ENCODE measurements at places on chromosomes 16 and 17. TPM values are rescaled to one million over a fixed set of nuclear protein-coding genes. Genes with fewer than 3 reads are reported as not detected.
A peak's percentile ranks its signal among the peaks of the same experiment; 100 is the strongest.

The LUC7L gene
- total RNA-seq, result 69.5 TPM

The CNTNAP4 gene
- not detected for total RNA-seq

The PITPNM3 gene
- 1.8 TPM for total RNA-seq

The OTOA gene
- 0.21 TPM for total RNA-seq

The RHBDL1 gene
- 1.3 TPM for total RNA-seq

The GDPD1 gene
- total RNA-seq, result 3.8 TPM

The ARL5C gene
- total RNA-seq, result not detected

The AOC2 gene
- 2.6 TPM for total RNA-seq

The TRIM37 gene
- 23.8 TPM for total RNA-seq

The SMG6 gene
- 67.3 TPM for total RNA-seq

- DNase-seq, result no peak
- H3K27ac ChIP-seq, result no peak overlapping the region
- no peaks in the 10 kb centered on the region for H3K27me3 ChIP-seq
- H3K36me3 ChIP-seq, result no peaks in the 10 kb centered on the region
- H3K4me3 ChIP-seq, result no peak overlapping the region
- no peaks in the 10 kb centered on the region for H3K4me1 ChIP-seq
These were observed 193.4 kb downstream of the LGALS9B start for GRCh38 chr17:20273741-20274500.

DNA sequence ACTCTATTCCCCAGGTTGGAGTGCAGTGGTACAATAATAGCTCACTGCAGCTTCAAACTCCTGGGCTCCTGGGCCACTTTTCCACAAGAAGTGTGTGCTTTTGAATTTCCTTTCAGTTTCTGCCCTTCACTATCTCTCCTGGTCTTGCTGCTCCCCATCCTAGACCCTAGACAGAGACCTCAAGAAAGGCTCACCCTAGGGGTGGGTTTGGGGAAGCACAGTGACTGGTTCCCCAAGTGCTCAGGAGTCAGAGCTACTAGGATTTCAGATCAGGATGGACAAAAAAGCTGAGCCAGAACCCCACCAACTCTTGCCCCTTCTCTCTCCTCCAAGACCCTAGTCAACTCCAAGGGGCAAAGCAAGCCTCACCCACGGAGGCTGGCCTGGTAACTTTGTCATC is 1.6 kb upstream of the SEBOX start:
- H3K4me3 ChIP-seq, result no peak overlapping the region
- H3K27ac ChIP-seq, result no peak overlapping the region
- DNase-seq, result no peak
- no peaks in the 10 kb centered on the region for H3K4me1 ChIP-seq
- no peaks in the 10 kb centered on the region for H3K27me3 ChIP-seq

GRCh38 chr16:48112600-48112999 is 43.2 kb downstream of the ABCC12 start:
- no peaks in the 10 kb centered on the region for H3K36me3 ChIP-seq
- no peak overlapping the region for H3K4me3 ChIP-seq
- DNase-seq, result no peak
- no peak overlapping the region for H3K27ac ChIP-seq
- H3K4me1 ChIP-seq, result no peaks in the 10 kb centered on the region

- H3K4me3 ChIP-seq, result no peak overlapping the region
- DNase-seq, result no peak
- peaks cover 2% of the 10 kb centered on the region for H3K27me3 ChIP-seq
- peak overlapping the region; percentile 9 for H3K27ac ChIP-seq
These were observed 1.8 kb upstream of the HAPSTR1 start for GRCh38 chr16:9089660-9090059.

DNA sequence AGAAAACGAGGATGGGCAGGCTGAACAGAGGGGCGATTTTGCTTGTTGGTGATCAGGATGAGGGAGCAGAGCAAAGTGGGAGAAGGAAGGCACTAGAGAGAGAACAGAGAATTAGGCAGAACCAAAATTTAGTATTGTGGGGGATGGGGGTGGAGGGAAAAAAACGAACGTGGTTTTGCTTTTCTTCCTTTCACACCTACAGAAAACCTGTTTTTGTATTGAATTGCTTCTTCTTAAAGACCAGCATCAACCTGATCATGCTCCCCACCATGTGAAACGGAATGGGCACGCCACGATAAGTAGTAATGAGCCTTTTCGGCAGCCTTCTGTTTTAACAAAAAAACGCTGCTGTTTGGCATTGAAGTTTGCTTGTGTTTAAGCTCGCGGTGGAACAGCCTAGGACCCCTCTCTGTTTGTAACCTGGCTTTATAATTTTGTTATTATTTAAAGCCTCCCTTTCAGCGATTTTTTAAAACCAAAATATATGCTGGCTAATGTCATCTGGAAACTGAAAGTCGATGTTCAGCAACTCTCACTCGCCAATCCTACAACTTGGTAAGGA is 36.8 kb downstream of the ERCC4 start:
- H3K4me3 ChIP-seq, result peak overlapping the region; percentile 40
- no peaks in the 10 kb centered on the region for H3K36me3 ChIP-seq
- no peak for DNase-seq
- H3K27me3 ChIP-seq, result no peaks in the 10 kb centered on the region

DNA sequence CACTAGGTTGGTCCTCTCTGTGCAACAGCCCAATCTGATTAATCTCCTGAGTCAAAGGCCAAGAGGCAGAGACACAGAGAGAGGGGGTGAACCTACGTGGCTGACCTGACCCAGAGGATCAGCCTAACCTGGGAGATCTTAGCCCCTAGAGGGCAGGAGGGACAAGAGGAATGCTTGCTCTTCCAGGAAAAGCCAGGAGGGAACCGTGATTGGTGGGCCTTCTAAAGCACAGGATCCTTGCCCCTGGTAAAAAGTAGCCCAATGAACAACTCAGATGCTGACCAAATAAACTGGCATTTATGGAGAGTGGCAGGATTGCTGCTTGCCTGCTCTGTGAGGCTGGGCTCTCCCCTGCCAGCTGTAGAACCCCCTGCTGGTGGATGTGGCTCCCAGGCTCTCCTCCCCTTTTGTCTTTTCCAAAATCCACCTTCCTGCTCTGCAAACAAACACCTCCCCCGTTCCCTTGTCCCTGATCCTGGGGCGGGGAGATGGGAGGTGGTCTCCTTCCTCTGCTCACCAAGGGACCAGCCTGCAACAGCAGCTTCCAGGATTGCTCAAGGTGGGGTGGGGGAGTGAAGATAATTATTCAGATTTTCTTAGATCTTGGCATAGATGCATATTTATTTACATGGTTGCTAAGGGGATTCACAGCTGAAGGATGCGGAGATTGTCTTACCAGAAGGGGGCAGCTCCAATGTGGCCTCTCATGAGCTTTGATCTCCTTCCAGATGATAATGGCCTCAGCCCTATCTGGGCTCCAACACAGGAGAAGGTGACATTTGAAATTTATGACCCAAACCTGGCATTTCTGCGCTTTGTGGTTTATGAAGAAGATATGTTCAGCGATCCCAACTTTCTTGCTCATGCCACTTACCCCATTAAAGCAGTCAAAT is 71.9 kb downstream of the SDR42E1 start:
- no peak overlapping the region for H3K27ac ChIP-seq
- no peaks in the 10 kb centered on the region for H3K4me1 ChIP-seq
- no peaks in the 10 kb centered on the region for H3K36me3 ChIP-seq
- no peak overlapping the region for H3K4me3 ChIP-seq
- DNase-seq, result no peak

DNA sequence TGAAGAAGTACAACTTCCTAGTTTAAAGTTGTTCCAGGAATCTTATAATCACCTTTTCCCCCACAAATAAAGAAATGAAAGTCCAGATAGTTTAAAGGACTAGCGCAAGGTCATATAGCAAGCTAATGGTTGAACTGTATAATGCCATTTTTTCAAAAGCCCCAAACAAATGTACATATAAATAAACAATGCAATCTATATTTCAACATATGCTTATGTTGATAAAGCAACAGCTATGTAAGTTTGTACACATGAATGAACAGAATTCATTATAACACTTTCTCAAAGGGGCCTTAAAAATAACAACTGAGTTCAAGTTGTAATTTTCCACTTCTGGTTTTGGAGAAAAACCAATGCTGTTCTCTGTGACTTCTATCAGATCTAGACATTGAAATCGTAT is 1628.6 kb downstream of the CDH8 start:
- H3K36me3 ChIP-seq, result no peaks in the 10 kb centered on the region
- no peaks in the 10 kb centered on the region for H3K27me3 ChIP-seq
- no peak for DNase-seq
- no peak overlapping the region for H3K4me3 ChIP-seq

DNA sequence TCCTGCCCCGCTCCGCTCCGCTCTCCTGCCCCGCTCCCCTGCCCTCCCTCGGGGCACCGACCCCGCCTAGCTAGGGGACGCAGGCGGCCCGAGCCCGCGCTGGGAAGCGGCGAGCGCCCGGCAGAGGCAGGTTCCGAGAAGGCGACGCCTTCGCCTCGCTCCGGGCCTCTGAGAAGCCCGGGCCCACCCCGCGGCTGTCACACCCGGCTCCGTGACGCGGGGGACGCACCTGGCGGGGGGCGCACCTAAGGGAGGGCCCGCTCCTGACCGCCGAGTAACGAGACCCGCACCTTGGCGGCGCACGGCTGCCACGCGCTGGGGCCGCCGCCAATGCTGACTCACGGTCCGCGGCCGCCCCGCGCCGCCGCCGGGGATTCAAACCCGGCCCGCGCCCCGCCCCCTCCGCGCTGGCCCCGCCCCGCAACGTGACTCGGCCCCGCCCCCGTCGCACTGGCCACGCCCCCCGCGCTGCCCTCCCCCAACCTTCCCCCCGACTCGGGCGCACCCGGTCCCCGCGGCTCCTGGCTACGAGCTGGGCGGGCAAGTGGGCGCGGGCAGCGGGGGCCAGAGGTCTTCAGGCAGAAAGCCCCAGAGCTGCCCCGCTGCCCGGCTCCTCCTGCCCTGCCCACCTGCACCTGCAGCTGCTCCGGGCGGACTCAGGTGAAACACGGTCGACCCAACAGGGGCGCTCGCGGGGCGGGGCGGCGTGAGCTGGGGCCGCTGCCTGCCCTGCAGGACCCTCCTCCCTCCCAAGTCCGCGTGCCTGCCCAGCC is 27.8 kb downstream of the GNPTG start:
- H3K4me3 ChIP-seq, result no peak overlapping the region
- no peaks in the 10 kb centered on the region for H3K27me3 ChIP-seq
- DNase-seq, result peak; percentile 90
- no peaks in the 10 kb centered on the region for H3K4me1 ChIP-seq
- no peaks in the 10 kb centered on the region for H3K36me3 ChIP-seq

GRCh38 chr17:22703204-22703603 is 1010.9 kb downstream of the KCNJ18 start:
- no peaks in the 10 kb centered on the region for H3K27me3 ChIP-seq
- H3K36me3 ChIP-seq, result no peaks in the 10 kb centered on the region
- H3K4me1 ChIP-seq, result no peaks in the 10 kb centered on the region
- H3K4me3 ChIP-seq, result no peak overlapping the region
- no peak overlapping the region for H3K27ac ChIP-seq

DNA sequence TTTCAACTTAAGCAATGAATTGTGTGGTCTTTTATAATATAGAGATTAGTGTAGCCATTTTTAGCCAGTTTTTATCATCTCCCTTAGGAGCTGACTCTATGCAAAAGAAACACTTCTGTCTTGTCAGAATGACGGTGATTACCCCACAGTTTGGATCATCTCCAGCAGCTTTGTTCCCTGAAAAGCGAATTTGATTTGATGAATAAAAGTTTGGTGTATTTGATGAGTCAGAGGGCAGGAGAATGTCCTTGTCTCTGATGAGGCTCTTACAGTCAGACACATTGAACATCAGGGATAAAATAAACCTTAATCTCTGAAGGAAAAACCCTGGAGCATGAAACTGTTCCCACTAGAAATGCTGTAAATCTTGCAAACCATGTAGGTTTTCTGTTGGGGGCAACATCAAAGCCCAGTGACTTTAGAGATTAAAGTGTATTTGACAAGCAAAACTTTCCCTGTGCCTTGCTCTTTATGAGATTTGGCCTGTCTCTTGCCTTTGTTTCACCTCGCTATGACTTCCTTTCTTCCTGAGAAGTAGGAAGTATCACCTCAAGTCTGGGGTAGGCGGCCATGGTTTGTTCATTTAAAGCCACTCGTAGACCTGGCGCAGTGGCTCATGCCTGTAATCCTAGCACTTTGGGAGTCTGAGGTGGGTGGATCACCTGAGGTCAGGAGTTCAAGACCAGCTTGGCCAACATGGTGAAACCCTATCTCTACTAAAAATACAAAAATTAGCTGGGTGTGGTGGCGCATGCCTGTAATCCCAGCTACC is 209.3 kb downstream of the FTO start:
- H3K27ac ChIP-seq, result no peak overlapping the region
- no peak overlapping the region for H3K4me3 ChIP-seq
- H3K27me3 ChIP-seq, result no peaks in the 10 kb centered on the region
- no peak for DNase-seq
- H3K36me3 ChIP-seq, result peaks cover 1% of the 10 kb centered on the region

- H3K27ac ChIP-seq, result peak overlapping the region; percentile 0
- DNase-seq, result no peak
- peak overlapping the region; percentile 97 for H3K4me3 ChIP-seq
- no peaks in the 10 kb centered on the region for H3K4me1 ChIP-seq
- H3K36me3 ChIP-seq, result peaks cover 19% of the 10 kb centered on the region
- H3K27me3 ChIP-seq, result no peaks in the 10 kb centered on the region
These were observed 3.9 kb downstream of the ACTG1 start for GRCh38 chr17:81508639-81509206.

GRCh38 chr17:2266865-2267228 is 36.7 kb downstream of the SMG6 start:
- DNase-seq, result no peak
- H3K4me1 ChIP-seq, result peaks cover 7% of the 10 kb centered on the region
- no peaks in the 10 kb centered on the region for H3K27me3 ChIP-seq
- no peaks in the 10 kb centered on the region for H3K36me3 ChIP-seq

- no peak overlapping the region for H3K27ac ChIP-seq
- no peaks in the 10 kb centered on the region for H3K27me3 ChIP-seq
- peak overlapping the region; percentile 30 for H3K4me3 ChIP-seq
These were observed 4.9 kb upstream of the CBX4 start for GRCh38 chr17:79843816-79844800.

DNA sequence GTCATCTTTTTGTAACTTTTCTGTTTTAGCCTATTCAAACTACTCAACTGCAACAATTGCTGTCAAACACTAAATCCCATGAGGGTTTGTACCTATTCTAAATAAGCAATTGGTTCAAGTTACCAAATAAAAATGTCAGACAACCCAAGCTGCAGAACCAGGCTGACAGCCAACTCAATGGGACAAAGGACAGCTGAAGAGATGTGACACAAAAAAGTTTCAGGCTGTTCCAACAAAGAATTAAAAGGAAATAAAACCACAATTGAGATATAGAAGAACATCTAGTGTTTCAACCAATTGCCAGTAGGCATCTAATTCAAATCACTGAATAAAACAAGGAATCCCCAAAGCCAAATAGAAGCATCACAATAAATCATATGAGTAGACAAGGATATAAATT is 49.3 kb downstream of the GRB7 start:
- H3K27me3 ChIP-seq, result no peaks in the 10 kb centered on the region
- DNase-seq, result no peak
- H3K4me3 ChIP-seq, result no peak overlapping the region
- no peaks in the 10 kb centered on the region for H3K36me3 ChIP-seq
